NCI-H524 treated with DMSO at 0.1 percent for 48 hours (cell line): ENCODE measurements at places on chromosomes 11 and 22.
A peak's percentile ranks its signal among the peaks of the same experiment; 100 is the strongest.

GRCh38 chr11:34425360-34425759 is 13.4 kb upstream of the CAT start:
- no peak for DNase-seq

GRCh38 chr11:32034680-32035079 is 56.2 kb upstream of the RCN1 start:
- DNase-seq, result no peak

GRCh38 chr11:86115542-86116385 is 46.9 kb upstream of the PICALM start:
- DNase-seq, result no peak

GRCh38 chr22:32340411-32340810 is 17.3 kb upstream of the RFPL3 start:
- no peak for DNase-seq

DNA sequence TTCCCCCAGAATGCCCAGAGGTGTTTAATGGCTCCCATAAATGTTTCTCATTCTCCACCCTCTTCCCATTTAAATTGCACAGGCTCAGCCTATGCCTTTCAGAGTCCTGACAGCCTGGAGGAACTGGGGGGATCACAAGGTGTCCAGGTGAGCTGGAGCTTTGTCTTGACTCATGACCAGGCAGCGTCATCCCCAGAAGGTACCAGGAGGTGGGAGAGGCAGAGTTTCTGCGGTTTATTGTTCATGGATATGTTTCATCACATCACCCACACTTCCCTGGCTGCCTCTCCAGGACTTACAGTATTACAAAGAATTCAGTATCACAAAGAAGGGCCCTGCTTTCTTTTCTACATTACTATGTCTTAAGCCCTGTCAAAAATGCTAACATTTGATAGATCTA is 103.2 kb upstream of the GALNT18 start:
- no peak for DNase-seq

- DNase-seq, result no peak
These were observed 78.1 kb downstream of the GAB2 start for GRCh38 chr11:78339483-78339882.

GRCh38 chr11:31810779-31811647 is at the start of gene PAX6:
PAX6 (minus strand) TSS chr11:31811322; CDS start chr11:31806411, 4,911 bp downstream.
- peak; percentile 34 for DNase-seq

- no peak for DNase-seq
These were observed at the start of gene DLG2 for GRCh38 chr11:85627332-85627997. DLG2 (minus strand) TSS chr11:85627344.

- DNase-seq, result no peak
These were observed 99.9 kb upstream of the FGF3 start for GRCh38 chr11:69918938-69919650.

DNA sequence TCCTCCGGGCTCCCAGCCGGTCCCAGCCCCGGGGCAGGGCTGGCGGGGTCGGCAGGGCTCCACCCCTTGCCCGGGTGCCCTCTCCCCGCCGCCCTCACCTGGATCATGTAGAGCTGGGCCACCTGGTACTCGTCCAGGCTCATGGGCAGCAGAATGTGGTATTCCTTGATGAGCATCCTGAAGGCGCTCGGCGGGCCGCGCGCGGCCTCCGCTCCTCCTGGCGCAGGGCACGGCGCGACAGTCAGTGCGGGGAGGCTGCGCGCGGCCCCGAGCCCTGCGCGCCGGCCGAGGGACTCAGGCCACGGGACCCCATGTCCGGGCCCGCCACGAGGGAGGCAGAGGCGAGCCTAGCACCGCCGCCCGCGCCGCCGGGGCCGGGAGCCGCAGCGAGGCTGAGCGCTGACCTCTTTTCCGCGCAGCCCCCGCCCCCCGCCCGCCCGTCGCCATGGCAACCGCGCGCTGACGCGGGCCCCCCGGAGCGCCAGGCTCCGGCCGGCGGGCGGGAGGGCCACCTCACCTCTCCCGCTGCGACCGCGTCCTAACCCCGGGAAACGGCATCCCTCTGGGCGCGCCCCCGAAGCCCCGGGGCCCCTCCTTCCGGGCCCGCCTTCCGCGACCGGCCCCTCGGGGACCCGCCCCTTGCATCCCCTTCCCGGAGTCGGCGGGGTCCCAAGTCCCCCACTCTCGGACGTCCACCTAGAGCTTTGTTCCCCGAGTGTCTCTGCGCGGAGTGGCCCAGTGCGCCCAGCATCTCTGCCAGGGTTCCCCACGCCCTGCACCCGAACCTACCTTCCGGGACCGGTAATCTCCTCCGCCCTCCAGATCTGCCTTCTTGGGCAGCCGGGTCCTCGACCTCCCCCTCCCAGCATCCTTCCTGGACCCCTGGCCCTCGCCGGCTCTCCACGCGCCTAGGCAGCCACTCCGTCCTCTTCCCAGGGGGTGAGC is 886 bp downstream of the PITPNM1 start:
- no peak for DNase-seq

- no peak for DNase-seq
These were observed 539.2 kb downstream of the ETS1 start for GRCh38 chr11:128048121-128048520.

DNA sequence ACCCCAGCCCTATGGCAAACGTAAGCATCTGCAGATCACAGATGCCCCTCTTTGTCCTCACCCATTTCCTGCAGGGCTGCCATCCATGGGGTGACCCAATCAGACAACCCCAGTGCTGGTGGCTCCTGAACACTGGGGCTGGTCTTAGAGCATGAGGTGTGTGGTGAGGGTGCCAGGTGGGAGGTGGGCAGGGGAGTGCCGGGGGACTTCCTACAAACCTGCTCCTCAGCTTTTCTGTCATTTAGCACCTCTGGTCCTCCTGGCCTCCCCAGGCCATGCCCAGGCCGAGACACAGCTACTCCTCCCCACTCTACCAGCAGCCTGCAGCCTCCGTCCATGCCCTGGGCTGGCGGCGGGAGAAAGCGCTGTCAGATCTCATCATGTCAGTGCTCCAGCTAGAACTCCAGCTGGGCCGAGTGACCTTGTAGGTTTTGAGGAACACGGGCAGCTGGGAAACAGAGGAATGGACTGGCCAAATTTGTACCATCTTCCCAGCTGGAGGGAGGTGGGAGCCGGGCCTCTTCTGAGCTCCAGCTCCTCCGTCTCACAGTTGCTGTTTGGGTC is 157.7 kb upstream of the NECTIN1 start:
- no peak for DNase-seq

DNA sequence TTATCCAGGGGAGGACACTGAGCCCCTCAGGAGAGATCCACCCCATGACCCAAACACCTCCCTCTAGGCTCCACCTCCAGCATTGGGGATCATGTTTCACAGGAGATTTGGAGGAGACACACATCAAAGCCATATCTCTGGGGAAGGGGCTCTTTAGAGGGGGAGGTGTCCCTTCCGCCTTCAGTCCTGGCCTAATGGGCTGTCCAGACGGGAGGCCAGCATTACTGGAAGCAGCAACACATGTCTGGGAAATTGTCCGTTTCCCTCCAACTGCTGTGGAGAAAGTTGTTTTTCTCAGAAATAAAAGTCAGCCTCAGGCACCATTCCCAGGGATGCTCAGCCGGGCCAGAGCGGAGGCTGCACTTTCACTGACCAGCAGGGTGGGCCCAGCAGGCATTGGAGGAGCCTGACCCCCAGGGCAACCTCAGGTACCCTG is 9.5 kb downstream of the CACNA1I start:
- DNase-seq, result no peak

DNA sequence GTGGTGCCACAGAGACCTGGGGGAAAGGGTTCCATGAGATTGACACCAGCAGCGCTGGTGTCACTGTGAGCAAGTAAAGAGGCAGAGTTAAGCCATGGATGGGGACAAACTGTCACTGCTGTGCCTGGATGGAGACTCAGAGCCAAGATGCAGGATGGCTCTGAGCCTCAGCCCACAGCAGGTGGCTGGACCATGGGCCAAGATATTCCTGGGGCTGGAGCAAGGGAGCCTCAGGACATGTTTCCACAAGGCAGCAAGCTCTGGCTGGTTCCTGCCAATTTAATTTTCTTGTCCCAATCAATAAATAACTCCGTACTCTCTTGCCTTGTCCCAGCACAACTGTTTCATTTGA is 23.0 kb downstream of the MYO18B start:
- DNase-seq, result no peak

- no peak for DNase-seq
These were observed 20.2 kb downstream of the CHST1 start for GRCh38 chr11:45644981-45645889.

DNA sequence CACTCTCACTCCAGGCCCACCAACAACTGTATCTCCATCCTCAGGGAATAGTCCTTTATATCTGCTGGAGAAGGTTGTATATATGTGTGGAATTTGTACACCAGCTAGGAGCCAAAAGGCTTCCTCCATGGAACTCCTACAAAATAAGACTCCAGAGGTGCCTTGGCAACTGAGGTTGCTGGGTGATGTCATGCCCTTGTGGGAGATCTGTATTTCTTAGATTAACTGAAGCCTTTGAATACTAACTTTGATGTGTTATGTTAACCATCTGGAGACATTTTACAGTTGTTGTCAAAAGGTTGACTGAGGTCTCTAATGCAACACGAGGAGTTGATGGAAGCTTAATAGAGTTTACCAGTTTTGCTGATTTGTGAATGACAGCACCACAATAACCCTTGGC is 139.5 kb upstream of the TTC12 start:
- DNase-seq, result no peak

GRCh38 chr22:41713004-41713403 is 13.7 kb downstream of the MEI1 start:
- DNase-seq, result no peak

GRCh38 chr22:37896939-37897338 is 9.2 kb upstream of the MICALL1 start:
- DNase-seq, result no peak

DNA sequence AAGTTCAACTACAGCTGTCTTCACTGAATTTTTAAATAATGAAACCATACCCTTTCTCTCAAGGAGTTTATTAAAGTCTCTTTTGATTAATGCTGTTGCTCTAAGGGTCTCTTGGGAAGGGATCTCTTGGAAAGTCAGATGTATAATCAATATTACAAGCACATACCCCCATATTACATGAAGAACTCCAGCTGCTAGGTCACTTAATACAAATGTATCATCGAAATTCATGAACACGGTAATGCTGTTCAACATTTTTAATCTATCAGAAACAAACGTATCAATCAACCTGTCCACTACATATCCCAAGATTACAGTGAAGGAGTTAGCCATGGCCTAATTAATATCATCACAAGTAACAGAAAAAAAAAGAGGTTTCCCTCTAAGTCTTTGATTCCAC is 383.2 kb upstream of the ARHGAP42 start:
- no peak for DNase-seq

GRCh38 chr11:112831969-112832766 is 129.1 kb upstream of the NCAM1 start:
- no peak for DNase-seq

GRCh38 chr22:32699686-32700085 is 101.8 kb upstream of the TIMP3 start:
- no peak for DNase-seq

DNA sequence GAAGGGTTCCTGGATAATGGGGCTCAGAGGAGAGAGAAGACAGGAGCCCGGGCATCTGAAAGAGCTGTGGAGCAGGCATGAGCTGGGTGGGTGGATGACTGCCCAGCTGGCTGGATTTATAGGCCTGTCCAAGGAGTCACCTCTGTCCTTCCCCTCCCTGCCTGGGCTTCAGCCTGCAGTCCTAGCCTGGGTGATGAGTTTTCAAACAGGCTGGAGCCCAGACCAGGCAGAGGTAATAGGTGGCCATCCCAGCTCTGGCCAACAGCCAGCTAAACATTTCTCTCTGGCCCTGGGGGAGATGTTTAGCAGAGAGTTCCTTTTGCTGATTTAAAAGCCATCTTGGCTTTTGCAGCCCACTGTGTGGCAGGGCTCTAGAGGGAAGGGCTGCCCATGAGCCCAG is 5.4 kb downstream of the C11orf96 start:
- DNase-seq, result no peak

GRCh38 chr22:46619830-46620501 is at the start of gene GRAMD4:
GRAMD4 (plus strand) TSS chr22:46620386; CDS start chr22:46626800, 6,414 bp downstream.
- DNase-seq, result no peak
